Nucleus accumbens (tissue), 56 donors: ENCODE measurements at places on chromosomes 5 and 9.

DNA sequence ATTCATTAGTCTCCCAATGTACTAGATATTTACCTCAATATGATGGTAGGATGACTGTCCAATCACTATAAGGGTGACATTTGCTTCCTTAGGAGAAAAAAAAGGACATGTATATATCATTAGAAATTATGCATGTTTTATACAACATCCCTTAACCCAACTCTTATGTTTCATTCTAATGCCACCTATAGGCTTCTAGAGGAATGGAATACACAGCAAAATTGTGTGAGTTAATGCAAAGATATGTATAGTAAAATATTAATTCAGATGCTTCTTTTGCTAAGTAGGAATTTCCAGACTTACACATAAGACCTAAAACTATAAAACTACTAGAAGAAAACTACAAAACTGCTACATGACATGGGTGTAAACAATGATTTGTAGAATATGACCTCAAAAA, 3.5 kb downstream of the PRXL2C start:
- no peak for DNase-seq

DNA sequence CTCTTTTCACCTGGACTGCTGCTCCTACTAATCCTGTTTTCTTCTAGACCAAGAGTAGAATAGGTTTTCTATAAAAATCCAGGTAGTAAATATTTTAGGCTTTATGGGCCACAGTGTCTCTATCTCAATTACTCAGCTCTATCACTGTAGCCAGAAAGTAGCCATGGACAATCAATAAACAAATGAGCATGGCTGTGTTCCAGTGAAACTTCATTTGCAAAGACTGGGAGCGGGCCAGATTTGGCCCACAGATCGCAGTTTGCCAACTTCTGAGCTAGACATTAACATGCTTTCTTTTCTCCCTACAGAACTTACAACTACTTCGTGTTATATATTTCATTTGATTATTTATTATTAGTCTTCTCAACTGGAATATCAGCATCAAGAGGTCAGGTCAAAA, 30.2 kb downstream of the BRINP1 start:
- no peak for DNase-seq

DNA sequence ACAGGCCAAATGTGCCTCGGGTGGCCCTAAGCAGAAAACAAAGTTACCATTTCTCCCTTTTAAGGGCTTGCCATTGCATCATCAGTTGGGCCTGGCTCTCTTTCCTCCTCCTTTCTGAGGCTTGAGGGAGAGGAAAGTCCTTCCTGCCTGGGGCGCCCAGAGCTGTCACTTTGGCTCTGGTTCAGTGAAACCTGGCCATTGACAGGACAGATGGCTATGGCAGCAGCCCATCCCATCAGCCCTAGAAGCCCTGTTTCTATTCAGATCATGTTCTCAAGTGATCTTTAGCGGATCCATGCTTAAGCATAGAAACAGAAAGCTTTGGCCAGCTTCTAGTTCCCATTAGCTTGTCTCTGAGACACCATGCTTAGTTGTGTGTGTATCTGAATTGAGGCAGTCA, 293.4 kb downstream of the YTHDC2 start:
- no peak for DNase-seq

DNA sequence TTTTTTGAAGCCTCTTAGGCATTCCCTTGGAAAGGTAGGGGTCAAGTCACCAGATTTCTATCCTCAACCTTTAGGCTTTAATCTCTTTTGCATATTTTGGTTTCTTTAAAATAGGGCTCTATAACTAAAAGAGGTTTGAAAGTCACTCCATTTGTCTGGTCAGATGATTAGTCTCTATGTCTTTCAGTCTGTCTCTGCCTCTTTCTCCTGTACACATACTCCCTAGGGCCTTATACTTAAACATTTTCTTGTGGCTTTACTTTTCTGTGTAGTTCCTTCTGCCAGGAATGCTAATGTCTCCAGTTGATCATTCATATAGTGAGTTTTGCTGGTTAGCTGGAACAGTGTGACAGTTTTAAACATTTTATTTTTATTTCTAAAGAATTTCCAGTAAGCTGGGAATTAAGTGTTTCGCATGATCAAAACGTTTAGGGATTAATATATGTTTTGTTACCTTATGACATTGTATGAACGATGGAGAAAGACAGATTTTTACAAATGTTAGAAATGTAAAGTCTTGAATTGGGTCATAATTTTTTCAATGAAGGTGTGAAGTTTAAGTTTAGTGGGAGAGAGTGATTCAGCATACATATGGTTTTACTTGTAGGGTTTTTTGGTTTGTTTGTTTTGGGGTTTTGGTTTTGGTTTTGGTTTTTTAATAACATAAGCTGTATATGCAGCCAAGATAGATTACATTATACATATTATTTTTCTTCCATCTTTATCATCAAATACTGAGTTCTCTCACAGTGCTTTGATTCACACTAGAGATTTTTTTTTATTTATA, 90.6 kb downstream of the ZCCHC7 start:
- no peak for DNase-seq

- no peak for DNase-seq
Observed at GRCh38 chr5:129459450-129459776, 685 bp upstream of the ADAMTS19 start.

DNA sequence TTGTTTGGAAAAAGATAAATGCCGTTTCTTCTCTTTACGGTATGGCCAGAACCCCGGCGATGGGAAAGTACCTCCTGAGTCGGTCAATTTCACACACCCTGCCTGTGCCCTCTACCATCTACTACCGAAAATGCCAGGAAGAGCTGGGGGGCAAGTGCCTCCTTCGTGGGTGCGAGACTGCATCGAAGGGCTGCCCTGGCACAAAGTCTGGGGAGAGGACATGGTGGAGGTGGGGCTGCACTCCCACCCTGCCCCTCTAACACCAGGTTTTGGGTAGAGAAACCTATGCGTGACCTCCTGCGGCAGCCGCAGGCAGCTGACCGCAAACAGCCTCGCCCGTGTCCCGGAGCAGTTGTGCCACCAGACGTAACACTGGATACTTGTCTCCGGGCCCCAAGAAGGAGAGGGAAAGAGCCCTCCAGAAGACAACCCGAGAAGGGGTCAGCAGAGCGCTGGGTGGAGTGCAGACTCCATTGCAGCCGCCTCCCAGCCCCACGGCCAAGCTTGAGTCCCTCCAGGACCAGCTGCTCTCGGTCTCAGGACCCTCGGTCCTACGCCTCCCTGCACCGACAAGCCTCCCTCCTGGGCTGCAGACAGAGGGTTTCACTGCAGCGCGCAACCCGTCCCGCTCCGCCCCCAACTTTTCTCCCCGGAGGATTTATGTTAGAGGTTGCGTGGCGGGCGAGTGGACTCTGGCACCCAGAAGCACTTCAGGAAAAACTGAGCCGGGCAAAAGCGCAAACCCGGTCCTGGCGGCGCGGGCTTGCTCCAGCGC, 823 bp upstream of the PRDM6 start:
- no peak for DNase-seq

DNA sequence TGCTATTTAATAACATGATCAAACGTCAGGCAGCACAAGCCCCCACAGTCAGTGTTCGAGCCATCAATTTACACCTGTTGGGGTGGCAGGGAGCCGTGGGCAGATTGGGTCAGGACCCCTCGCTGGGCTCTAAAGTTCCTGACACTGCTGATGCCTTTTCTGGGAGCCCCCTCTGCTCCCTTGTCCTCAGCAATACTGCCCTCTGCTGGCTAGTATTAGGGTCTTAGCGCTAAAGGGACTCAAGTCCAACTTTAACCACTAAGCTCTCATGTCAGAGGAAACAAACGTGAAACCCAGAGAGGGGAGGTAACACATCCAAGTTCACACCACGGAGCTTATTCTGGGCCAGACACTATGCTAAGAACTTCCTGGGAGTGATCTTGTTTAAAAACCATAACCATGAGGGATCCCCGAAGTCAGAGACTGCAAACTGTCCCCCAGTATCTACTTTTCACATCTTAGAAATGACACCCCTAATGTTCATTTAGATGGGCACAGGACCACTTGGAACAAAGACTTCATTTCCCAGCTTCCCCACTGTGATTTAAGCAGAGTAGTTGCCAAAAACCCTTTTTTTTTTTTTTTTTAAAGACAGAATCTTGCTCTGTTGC, 20.4 kb downstream of the ANKS6 start:
- no peak for DNase-seq

DNA sequence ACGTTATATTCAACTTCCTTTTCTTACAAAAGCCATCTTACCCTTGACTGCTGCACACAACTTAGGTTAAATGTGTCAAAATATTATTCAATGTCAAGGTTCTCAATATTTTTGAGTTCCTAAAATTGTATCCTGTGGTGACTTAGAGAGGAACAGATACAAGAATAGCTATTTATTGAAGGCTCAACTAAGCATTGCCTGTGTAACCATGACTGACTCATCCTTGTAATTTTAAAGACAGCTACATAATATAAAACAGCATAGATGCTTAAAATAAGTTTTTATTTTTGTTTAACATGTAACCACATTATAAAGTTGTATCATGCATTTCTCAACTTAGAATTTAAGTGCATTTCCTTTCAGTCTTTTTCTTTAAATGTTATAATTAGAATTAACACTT, 312.9 kb upstream of the RGMB start:
- DNase-seq: no peak

DNA sequence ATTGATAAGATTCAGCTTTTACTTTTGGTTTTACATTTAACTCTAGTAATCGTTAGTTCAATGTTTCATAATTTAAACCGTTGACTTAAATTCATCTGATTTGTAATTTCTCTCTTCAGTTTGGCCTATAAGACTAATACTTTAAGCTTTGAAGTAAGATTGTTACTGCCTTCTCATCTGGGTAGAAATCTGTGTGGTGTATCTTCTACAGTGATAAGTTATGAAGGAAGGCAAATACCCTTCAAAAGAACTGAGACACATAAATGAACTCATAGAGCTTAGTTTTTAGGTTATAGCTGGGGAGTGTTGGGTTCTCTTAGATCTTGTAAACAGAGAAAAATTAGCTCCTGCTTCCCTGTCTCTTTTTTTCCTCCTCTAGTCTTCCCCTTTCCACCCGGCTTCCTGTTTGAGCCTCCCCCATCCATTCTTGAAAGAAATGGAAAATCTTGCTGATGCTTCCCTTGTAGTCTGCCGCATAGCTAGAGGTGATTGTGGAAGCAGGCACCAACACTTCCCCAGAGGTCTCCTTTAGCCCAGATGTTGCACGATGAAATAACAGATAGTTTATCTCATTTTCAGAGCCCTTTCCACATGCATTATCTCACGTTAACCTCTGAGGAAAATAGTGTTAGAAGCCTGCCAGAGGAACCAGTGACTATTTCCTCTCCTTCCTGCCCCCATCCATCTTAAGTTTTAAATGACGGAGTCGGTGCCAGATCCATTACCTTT, 2.0 kb upstream of the F2RL2 start:
- DNase-seq: no peak

- DNase-seq: no peak
Observed at GRCh38 chr9:9216934-9217333, 1395.9 kb downstream of the PTPRD start.

DNA sequence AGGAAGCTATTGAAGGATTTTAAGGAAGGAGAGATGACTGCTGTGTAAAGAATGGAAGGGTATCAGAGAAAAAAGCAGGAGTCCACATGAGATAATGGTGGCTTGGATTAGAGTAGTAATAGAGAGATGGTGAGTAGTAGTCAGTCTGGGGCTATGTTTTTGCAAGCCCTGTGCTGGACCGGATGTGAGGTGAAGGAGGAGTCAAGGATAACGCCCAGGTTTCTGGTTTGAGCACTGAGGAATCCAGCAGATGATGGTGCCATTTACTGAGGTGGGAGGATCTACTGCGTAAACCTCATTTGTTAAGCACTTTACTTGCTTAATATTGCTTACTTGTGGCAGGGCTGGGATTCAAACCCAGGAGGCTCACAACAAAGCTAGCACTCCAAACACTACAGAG, 1.1 kb downstream of the TIGD6 start:
- DNase-seq: no peak

- no peak for DNase-seq
Observed at GRCh38 chr5:103454770-103455169, 107.8 kb downstream of the NUDT12 start.

GRCh38 chr5:10635257-10635866, 71.5 kb downstream of the ANKRD33B start:
- no peak for DNase-seq

- no peak for DNase-seq
Observed at GRCh38 chr5:106408141-106408540, 1262.6 kb downstream of the EFNA5 start.

DNA sequence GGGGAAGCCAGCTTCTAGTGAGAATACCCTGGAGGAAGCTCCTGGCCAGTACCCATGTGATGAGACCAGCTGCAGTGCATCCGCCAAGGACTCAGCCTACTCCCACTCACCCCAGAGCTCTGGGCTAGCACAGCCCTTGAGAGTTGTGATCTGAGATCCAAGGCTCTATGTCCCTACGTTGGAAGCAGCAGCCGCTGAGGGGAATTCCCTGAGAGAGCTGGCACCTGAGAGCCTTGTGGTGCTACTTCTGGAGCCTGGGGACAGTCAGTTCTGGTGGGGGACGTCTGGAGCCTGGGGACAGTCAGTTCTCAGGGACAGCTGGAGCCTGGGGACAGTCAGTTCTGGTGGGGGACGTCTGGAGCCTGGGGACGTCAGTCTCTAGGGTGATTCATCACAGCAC, 39.2 kb downstream of the PDZD2 start:
- DNase-seq: no peak

- DNase-seq: no peak
Observed at GRCh38 chr5:180161420-180162303, 47.3 kb downstream of the RASGEF1C start.

GRCh38 chr9:120730654-120731514, 16.6 kb upstream of the MEGF9 start:
- DNase-seq: no peak

DNA sequence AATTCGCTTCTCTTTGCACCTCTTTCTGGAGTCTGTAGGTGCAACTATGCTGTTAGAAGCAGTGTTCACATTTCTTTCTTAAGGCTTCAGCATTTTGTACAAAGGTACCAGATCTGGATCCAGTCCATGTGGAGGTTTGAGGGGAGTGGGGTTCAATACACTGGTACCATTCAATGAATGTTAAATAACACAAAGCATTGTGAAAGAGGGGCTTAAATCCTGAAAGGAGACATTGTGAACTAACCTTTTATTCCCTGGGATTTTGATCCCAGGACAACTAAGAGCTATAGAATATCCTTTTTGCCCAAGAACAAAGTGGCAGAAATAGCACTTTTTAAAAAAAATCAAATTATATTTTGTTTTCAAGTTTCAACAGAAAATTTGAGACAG, 107.7 kb upstream of the VCAN start:
- DNase-seq: no peak

- DNase-seq: no peak
Observed at GRCh38 chr5:124370601-124371000, 375.8 kb downstream of the ZNF608 start.

- no peak for DNase-seq
Observed at GRCh38 chr5:150066901-150067396, 19.4 kb downstream of the CSF1R start.
